Left lung (tissue), 14 donors: ENCODE measurements at places on chromosomes 3 and 15. TPM values are rescaled to one million over a fixed set of nuclear protein-coding genes. Genes with fewer than 3 reads are reported as not detected.

Gene ITPKA
- 1.2 TPM for polyA plus RNA-seq

Gene THRB
- 18.1 TPM for polyA plus RNA-seq

Gene CDCP1
- polyA plus RNA-seq = 0.56 TPM

Gene DHFR2
- polyA plus RNA-seq = 10.0 TPM

Gene P2RY1
- 15.1 TPM for polyA plus RNA-seq

Gene HRG
- polyA plus RNA-seq = 0.24 TPM

Gene PGBD4
- polyA plus RNA-seq = 2.4 TPM

Gene SPCS1
- polyA plus RNA-seq = 110 TPM

Gene SLC24A5
- polyA plus RNA-seq = 0.47 TPM

Gene SEMA7A
- polyA plus RNA-seq = 6.6 TPM

Gene ARID3B
- polyA plus RNA-seq = 9.3 TPM

Gene IRAK2
- 2.2 TPM for polyA plus RNA-seq

Gene COL6A6
- polyA plus RNA-seq = 50.2 TPM

Gene PIERCE2
- 3.2 TPM for polyA plus RNA-seq

Gene GOLGA8G
- polyA plus RNA-seq = 0.08 TPM

Gene BMF
- 50.1 TPM for polyA plus RNA-seq

DNA sequence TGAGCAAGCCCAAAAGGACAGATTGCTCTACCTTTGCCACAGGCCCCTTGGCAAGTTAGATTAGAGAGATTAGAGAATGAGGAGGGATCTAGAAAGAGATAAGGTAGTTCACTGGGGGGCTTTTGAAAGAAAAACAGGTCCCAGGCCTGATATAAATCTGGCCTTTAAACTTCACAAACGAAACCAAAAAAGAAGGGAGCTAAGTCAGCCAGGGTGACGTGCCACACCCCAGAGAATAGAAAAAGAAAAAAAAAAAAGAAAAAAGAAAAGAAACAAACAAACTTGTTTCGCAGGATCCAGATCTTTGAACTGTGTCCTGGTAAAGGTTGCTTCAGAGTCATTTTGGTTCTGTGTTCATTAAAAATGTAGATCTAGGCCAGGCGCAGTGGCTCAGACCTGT is 3.6 kb downstream of the KAT2B start:
- no peaks in the 10 kb centered on the region for H3K36me3 ChIP-seq
- H3K4me3 ChIP-seq = no peak overlapping the region
- DNase-seq = no peak
- no peaks in the 10 kb centered on the region for H3K27me3 ChIP-seq
- H3K4me1 ChIP-seq = peaks cover 12% of the 10 kb centered on the region
- H3K27ac ChIP-seq = peak overlapping the region; percentile 90

- no peaks in the 10 kb centered on the region for H3K27me3 ChIP-seq
- no peak overlapping the region for H3K27ac ChIP-seq
- no peaks in the 10 kb centered on the region for H3K36me3 ChIP-seq
- DNase-seq = no peak
These were observed 268.0 kb downstream of the SUCLG2 start for GRCh38 chr3:67386451-67386850.

- no peaks in the 10 kb centered on the region for H3K4me1 ChIP-seq
- H3K27me3 ChIP-seq = no peaks in the 10 kb centered on the region
- H3K4me3 ChIP-seq = no peak overlapping the region
- DNase-seq = no peak
- H3K27ac ChIP-seq = no peak overlapping the region
These were observed 20.9 kb upstream of the FSTL1 start for GRCh38 chr3:120471643-120472042.

- no peaks in the 10 kb centered on the region for H3K4me1 ChIP-seq
- H3K27me3 ChIP-seq = no peaks in the 10 kb centered on the region
- no peak overlapping the region for H3K4me3 ChIP-seq
- H3K36me3 ChIP-seq = no peaks in the 10 kb centered on the region
These were observed 237.4 kb upstream of the TRIM42 start for GRCh38 chr3:140440446-140440845.

- H3K4me1 ChIP-seq = no peaks in the 10 kb centered on the region
- H3K27me3 ChIP-seq = no peaks in the 10 kb centered on the region
- no peak for DNase-seq
- no peaks in the 10 kb centered on the region for H3K36me3 ChIP-seq
- H3K27ac ChIP-seq = no peak overlapping the region
- no peak overlapping the region for H3K4me3 ChIP-seq
These were observed 14.9 kb downstream of the CCDC13 start for GRCh38 chr3:42758126-42758525.

DNA sequence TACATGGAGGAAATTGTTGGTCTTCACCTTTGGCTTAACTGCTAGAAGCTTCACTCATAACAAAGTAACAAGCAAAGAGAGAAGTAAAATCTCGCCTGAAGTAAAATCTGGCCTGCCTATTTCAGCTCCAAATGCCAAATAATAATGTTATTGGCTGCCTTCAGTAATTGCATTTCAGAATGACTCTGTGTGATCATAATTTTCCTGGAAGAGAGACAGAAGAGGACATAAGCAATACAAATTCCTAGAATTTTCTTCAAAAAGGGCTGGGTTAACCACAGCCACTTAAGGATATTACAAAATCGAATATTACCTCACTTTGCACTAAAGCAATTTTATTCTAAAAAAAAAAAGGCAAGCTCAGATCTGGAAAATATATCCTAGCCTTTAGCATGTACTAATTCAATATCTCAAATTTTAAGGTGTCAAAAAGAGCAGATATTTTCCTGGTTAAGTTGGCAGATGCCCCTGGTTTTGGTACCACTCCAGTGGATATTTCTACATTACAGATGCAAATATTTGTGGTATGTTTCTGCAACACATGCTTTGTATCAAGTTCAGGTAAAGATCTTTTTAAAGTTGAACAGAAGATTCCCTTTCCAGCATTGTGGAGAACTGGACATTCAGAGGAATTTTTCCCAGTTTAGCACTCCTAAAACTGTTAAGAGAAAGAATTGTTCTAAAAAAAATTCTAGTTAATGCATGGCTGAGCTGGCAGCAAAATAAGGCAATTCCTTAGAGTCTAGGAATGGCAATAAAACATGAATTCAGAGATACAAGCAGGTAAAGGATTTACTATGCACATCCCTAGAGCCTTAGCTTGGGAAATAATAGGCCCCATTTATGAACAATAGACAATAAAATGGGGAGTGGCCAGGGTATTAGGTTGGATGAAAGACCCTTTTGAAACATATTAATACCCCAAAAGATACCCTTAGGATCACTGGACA is 116.7 kb downstream of the STAC start:
- peak; percentile 42 for DNase-seq
- peak overlapping the region; percentile 54 for H3K27ac ChIP-seq
- no peaks in the 10 kb centered on the region for H3K27me3 ChIP-seq
- no peaks in the 10 kb centered on the region for H3K36me3 ChIP-seq

- peak overlapping the region; percentile 80 for H3K27ac ChIP-seq
- H3K27me3 ChIP-seq = no peaks in the 10 kb centered on the region
- no peaks in the 10 kb centered on the region for H3K36me3 ChIP-seq
- peak; percentile 36 for DNase-seq
- peaks cover 71% of the 10 kb centered on the region for H3K4me1 ChIP-seq
These were observed 279.3 kb upstream of the LRRFIP2 start for GRCh38 chr3:37453393-37454389.

DNA sequence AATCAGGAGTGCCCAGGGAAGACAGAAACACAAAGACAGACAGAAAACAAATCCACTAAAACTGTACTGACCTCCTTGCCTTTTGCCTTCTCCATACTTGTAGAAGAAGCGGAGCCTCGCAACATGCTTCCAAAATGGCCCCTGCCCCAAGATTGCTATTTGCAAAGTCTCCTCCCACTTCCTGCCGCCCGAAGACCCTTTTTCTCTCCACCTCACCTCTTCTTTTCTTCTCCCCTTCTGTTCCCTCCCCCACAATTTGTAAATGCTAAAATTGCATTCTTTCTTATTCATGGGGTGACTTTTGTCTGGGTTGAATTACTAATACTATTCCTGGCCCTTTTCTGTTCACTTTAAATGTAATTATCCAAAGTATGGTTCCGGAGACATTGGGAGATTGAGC is at the start of gene DPPA4:
Gene DPPA4, minus strand, starts transcription at position 154 of the 400 bp plus-strand sequence. Its CDS starts 29 bp downstream, at position 125.
- no peak within 1 kb of the TSS for H3K27ac ChIP-seq
- peak within 1 kb of the TSS; percentile 31 for H3K4me3 ChIP-seq
- H3K27me3 ChIP-seq = peaks cover 46% of the 10 kb centered on the region
- peaks cover 3% of the 10 kb centered on the region for H3K4me1 ChIP-seq
- no peaks in the 10 kb centered on the region for H3K36me3 ChIP-seq

- no peaks in the 10 kb centered on the region for H3K27me3 ChIP-seq
- H3K4me1 ChIP-seq = no peaks in the 10 kb centered on the region
- H3K36me3 ChIP-seq = no peaks in the 10 kb centered on the region
- H3K27ac ChIP-seq = no peak overlapping the region
- H3K4me3 ChIP-seq = no peak overlapping the region
- DNase-seq = no peak
These were observed 71.3 kb upstream of the GAP43 start for GRCh38 chr3:115552007-115552406.

- H3K36me3 ChIP-seq = no peaks in the 10 kb centered on the region
- H3K27me3 ChIP-seq = no peaks in the 10 kb centered on the region
- no peaks in the 10 kb centered on the region for H3K4me1 ChIP-seq
- peak overlapping the region; percentile 53 for H3K27ac ChIP-seq
These were observed 238.5 kb upstream of the LRRN1 start for GRCh38 chr3:3560591-3561311.

GRCh38 chr3:61875046-61875844 is 313.9 kb downstream of the PTPRG start:
- no peak overlapping the region for H3K4me3 ChIP-seq
- H3K4me1 ChIP-seq = peaks cover 15% of the 10 kb centered on the region
- peak overlapping the region; percentile 2 for H3K27ac ChIP-seq

DNA sequence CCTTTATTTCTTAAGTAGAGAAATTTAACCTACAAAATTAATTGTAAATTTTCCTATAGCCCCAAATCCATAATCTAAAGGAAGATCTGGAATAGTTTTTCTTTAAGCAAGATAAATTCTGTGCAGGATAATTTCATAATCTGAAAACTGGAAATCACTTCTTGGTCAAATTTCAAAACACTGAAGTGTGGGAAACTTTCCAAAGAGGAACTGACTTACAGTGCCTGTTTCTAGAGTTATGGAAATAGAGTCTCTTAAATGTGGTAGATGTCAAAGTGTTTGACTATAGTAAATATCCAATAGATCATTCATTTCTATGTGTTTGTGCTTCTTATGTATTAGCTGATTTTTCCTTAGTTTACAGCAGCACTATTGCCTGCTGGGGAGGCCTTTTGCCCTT is 1.6 kb upstream of the P2RY13 start:
- DNase-seq = no peak
- H3K36me3 ChIP-seq = no peaks in the 10 kb centered on the region
- H3K4me1 ChIP-seq = no peaks in the 10 kb centered on the region
- no peaks in the 10 kb centered on the region for H3K27me3 ChIP-seq

- H3K4me1 ChIP-seq = no peaks in the 10 kb centered on the region
- no peaks in the 10 kb centered on the region for H3K36me3 ChIP-seq
- no peak overlapping the region for H3K4me3 ChIP-seq
- H3K27ac ChIP-seq = no peak overlapping the region
- no peak for DNase-seq
These were observed 134.9 kb upstream of the SPRED1 start for GRCh38 chr15:38117781-38118180.

DNA sequence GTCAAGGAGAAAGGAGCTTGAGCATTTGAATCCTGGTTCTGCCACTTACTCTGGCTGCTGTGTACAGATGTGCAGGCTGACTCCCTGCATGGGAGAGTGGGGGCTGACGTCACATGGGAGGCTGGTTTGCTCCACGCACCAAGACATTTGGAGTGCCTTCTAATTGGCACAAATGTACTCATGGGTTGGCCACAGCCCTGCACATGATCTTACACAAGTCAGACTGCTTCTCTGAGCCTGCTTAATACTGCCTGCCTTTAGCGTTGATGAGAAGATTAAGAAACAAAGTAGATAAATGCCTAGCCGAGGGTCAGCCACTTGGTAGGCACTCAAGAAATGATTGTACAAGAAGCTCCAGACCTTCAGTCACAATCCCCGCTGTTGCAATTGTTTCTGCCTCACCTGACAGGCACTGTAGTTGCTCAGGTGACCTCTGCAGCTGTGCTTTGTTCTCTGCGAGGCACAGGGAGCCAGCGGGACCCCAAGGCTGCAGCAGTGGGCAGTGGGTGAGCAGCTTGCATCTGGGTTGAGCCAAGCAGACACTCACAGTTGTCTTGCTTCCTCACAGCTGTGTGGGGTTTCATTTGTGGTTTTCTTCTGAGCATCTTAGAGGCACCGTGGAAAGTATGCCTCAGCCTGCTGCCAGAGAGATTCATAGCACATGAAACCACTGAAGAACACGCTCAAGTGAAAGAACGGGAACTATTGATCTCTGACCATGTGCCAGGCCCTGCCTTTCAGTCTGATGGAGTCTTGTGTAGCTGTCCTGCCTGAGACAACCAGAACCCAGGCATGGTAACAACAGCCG is 33.1 kb downstream of the GRK7 start:
- peak overlapping the region; percentile 83 for H3K27ac ChIP-seq
- no peaks in the 10 kb centered on the region for H3K36me3 ChIP-seq
- peak overlapping the region; percentile 42 for H3K4me3 ChIP-seq
- no peaks in the 10 kb centered on the region for H3K27me3 ChIP-seq

GRCh38 chr15:86915811-86916331 is 836.2 kb downstream of the AGBL1 start:
- H3K36me3 ChIP-seq = no peaks in the 10 kb centered on the region
- no peaks in the 10 kb centered on the region for H3K4me1 ChIP-seq

DNA sequence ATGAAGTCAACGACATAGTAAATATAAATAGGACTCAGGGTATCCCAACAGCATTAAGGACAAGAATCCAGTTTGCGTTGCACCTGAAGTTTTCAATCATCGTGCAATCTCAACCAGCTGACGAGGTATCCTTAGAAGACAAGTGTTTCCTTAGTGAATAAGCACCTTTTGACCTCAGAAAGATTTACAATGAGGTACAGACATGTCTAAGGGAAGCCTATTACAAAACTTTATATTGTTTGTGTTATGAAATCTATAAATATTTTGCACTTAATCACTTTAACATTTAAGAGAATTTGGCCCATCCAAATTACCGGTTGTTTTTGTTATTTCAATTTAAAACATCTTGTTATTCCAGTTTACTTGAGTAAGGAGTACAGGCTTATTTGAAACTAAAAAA is 64.9 kb upstream of the PRICKLE2 start:
- H3K27me3 ChIP-seq = no peaks in the 10 kb centered on the region
- H3K36me3 ChIP-seq = no peaks in the 10 kb centered on the region
- no peak overlapping the region for H3K4me3 ChIP-seq
- no peak overlapping the region for H3K27ac ChIP-seq
- H3K4me1 ChIP-seq = peaks cover 19% of the 10 kb centered on the region

- H3K36me3 ChIP-seq = no peaks in the 10 kb centered on the region
- DNase-seq = no peak
- H3K4me3 ChIP-seq = no peak overlapping the region
- H3K4me1 ChIP-seq = no peaks in the 10 kb centered on the region
- no peaks in the 10 kb centered on the region for H3K27me3 ChIP-seq
- no peak overlapping the region for H3K27ac ChIP-seq
These were observed 135.1 kb downstream of the KCNMB2 start for GRCh38 chr3:178671377-178671776.

GRCh38 chr3:128313071-128313725 is 153.5 kb downstream of the DNAJB8 start:
- H3K27me3 ChIP-seq = no peaks in the 10 kb centered on the region
- no peak overlapping the region for H3K4me3 ChIP-seq
- H3K36me3 ChIP-seq = peaks cover under 1% of the 10 kb centered on the region

DNA sequence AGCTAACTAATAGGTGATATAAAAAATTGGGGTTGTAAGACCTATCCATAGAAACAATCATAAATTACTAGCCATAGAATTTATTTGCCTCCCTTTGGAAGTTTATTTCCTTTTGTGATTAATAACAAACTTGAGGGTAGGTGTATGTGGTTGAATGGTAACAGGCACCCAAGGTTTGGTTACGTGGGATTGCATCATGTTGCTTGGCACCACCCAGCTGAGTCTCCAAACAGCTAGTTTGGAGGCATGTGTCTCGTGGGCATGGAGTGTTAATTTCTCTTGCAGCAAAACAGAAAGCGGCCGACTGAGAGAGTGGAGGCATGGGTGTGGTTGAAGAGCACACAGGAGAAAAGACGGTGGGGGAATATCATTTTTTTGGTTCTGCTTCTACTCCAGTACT is 441.4 kb downstream of the CNTN4 start:
- no peak for DNase-seq
- no peak overlapping the region for H3K27ac ChIP-seq
- no peaks in the 10 kb centered on the region for H3K27me3 ChIP-seq
